Adipose tissue (tissue), 3 donors: ENCODE measurements at places on chromosomes 7 and 10. TPM values are rescaled to one million over a fixed set of nuclear protein-coding genes. Genes with fewer than 3 reads are reported as not detected.

RPEL1 gene
- not detected for polyA plus RNA-seq

CCT6A gene
- 96.2 TPM for polyA plus RNA-seq

SRRM3 gene
- 9.4 TPM for polyA plus RNA-seq

LIPJ gene
- polyA plus RNA-seq: 0.14 TPM

HOXA4 gene
- polyA plus RNA-seq: 4.9 TPM

NUTM2D gene
- polyA plus RNA-seq: 2.4 TPM

CPED1 gene
- 13.9 TPM for polyA plus RNA-seq

DLX5 gene
- polyA plus RNA-seq: 0.16 TPM

WEE2 gene
- not detected for polyA plus RNA-seq

VENTX gene
- polyA plus RNA-seq: 0.56 TPM

SH2D4B gene
- 0.04 TPM for polyA plus RNA-seq
